Fibroblast of skin of back (primary cell): ENCODE measurements at places on chromosomes 2 and 18.
A peak's percentile ranks its signal among the peaks of the same experiment; 100 is the strongest.

DNA sequence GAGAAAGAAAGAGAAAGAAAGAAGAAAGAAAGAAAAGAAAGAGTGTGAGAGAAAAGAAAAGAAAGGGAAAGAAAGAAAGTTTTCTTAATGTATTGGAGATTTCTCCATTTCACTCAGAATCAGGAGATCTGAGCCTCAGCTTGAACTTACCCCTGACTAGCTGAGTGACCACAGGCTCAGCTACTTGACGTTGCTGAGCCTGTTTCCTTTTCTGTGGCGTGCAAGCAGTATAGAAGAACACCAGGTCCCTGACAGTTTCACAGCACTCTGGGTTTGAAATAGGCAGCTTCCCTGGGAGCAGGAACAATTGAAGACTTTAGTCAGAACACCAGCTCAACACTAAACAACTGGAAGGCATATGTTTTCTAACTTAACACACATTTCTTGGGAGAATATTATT is 44.7 kb downstream of the MARCO start:
- DNase-seq = no peak

DNA sequence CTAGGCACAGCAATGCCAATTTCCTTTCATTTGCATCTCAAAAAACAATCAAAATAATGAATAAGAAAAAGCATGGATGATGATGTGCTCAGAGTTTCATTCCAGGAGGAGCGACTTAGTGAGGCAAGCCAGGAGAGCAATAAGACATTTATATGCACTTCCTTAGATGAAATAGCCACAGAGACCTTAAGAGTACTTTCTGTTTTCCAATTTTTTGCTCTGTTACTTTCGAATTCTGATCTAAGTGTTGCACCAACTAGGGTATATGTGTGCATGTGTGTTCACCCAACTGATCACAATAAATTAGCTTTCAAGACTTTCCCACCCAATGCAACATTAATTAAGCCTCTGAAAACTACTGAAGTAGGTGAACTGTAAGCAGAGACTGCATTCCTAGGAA is 709 bp downstream of the RAB27B start:
- DNase-seq = no peak

GRCh38 chr2:152924722-152925121 is 206.3 kb downstream of the ARL6IP6 start:
- DNase-seq = no peak

GRCh38 chr2:109675666-109676345 is 61.6 kb downstream of the SOWAHC start:
- no peak for DNase-seq

DNA sequence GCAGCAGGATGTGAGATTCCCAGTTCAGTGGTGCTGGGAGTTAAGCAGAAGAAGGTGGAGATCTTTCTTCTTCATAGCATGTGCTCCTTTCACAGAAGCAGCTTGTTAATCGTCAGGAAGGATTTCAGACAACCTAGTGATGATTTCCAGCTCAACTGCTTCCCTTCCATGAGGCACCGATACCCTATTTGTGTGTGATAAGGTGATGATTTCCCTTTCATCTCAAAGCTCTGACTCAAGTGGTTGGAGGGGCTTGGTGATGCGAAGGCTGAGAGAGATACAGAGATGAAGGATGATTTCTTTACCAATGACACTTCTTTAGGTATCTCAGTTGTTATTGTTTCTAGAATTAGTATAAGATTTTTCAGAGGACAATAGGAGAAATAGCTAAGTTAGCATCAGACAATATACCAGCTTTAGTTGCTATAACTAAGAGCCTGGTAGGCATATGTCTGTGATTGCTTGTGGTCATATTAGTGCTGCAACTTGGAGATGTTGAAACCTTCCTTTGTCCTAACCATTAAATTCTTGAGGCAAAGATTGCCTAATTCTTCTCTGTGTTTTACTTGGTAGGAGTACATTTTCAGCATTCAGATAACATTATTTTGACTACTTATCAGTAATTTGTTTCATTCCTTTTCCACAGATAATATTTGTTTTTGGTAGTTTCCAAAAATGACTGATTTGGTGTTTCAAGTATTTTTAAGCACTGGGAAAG is 111.3 kb downstream of the PLCL1 start:
- DNase-seq = peak; percentile 36

- DNase-seq = no peak
Observed at GRCh38 chr2:199740111-199740428, 110.9 kb downstream of the FTCDNL1 start.

DNA sequence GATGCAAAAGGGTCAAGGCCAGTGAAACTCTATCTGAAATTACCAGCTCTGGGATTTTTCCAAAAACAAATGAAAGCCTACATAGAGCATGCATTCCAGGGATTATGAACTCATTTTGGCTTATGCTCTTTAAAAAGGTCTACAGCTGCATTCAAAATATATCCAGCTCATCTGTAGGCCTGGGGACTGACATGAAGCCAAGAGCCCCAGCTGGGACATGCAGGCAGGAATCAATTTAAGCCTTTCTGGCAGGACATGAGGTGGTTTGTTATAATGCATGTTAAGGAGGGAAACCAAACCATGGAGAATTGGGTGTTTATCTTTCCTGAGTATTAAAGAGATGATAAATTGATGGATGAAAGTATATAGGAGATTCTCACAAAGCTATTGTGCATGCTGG is 164.5 kb downstream of the RBM43 start:
- no peak for DNase-seq

DNA sequence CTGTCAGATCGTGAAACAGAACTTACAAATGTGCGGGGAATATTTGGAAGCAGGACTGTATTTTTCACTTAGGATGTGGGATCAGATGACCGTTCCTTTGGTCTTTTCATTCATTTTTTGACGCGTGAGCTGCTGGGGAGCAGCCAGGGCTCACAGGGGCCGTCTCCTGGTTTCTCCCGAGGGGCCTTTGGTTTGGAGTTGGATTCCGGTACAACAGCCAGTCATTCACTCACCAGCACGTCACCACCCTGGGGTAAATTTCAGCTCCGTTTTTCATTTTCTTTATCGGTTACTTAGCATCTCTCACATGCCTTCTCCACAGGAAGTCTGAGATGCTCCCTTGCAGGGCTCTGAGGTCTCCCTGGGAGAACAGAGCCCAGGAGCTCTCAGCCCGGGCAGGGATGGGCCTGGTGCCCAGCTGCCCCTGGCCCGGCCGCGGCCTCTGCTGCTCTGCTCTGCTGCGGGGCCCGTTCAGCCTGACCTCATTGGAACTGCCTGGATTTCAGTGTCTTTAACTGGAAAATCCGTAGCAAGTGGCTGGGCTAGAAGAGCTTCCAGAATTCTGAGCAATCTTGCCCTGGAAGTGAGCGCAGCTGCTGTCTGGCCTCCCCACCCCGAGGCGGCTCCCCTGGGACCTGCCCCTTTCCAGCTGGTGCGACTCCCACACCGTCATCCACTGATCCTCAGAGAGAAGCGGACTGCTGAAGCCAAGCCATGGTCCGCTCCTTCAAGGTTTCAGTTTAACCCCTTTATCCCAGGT is 335.6 kb downstream of the EIPR1 start:
- no peak for DNase-seq

GRCh38 chr18:45548614-45549013 is 66.7 kb upstream of the SLC14A2 start:
- DNase-seq = no peak

- DNase-seq = no peak
Observed at GRCh38 chr2:188449971-188450370, 158.3 kb downstream of the GULP1 start.

DNA sequence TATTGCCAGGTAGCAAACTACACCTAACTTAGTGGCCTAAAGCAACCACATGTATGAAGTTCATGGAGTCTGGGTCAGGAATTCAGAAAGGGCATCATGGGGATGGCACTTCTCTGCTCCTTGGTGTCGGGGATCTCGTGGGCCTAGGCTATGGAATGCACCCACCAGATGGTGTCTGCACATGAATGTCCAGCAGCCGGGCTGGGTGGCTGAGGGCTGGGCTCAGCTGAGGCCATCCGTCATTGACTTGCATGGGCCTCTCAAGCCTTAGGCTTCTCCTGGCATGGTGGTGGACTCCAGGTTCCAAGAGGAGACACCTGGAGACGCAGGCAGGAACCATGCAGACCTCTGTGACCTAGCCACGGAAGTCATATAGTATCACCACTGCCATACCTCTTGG is 26.0 kb upstream of the RPL31 start:
- no peak for DNase-seq

DNA sequence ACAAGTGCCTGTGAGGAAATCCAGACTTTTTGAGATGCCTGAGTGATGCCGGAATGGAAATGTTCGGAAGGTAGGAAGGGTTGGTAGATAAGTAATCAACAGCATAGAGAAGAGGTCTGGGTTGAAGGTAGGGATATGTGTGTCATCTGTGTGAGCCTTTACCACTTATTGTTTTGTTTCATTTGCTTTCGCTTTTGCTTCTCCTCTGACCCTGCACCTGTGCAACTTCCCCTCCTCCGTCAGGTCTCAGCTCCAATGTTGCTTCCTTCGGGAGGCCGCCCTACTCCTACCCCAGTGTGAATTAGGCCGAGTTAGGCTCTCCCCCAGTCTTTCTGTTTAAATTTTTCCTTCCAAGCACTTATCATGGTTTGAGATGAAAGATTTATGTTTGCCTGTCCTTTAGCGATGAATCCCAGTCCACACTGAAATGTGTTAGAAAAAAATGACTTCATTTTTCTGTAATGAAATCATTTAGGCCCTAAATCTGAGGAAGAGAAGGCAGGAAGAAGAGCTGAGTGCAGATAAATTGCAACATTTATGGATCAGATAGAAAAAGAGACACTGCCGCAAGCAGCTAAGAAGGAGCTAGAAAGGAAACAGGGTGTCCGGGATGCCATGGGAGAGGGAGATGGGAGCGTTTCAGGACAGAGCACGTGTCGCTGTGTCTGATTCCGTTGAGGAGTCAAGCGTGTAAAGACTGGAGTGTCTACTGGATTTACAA is 139.6 kb upstream of the PELI1 start:
- DNase-seq = peak; percentile 38
